ENCODE measurements at places on chromosomes 7 and 10.

- no peak for DNase-seq
Measured at GRCh38 chr7:38927751-38928150, 18.8 kb upstream of the VPS41 start.

- no peak for DNase-seq
Measured at GRCh38 chr7:41630741-41631140, 72.1 kb downstream of the INHBA start.

GRCh38 chr10:127618797-127619196 is 69.7 kb downstream of the NPS start:
- DNase-seq: no peak

GRCh38 chr7:6015917-6016652 is 7.0 kb downstream of the AIMP2 start:
- DNase-seq: no peak

- no peak for DNase-seq
Measured at GRCh38 chr10:5566614-5567013, 41.9 kb downstream of the CALML3 start.

DNA sequence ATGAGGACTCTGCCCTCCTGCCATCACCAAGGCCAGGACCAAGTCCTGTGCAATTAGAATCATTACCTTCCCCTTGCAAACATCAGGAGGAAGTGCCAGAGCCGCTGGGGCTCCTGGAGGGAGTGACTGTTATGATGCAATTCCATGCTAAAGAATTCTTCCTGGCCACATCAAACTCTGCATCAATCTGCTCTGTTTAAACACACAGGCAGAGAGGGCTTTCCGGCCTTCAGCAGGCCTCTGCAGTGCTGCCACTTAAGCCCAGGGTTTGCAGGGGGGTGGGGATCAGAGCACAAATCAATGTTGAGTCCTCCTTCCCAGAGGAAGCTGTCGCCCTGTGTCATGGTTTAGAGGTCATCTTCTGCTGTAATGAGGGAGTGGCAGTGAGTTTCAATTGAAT is 58.1 kb downstream of the CTBP2 start:
- DNase-seq: no peak

- no peak for DNase-seq
Measured at GRCh38 chr7:105723572-105723971, 142.3 kb upstream of the EFCAB10 start.

DNA sequence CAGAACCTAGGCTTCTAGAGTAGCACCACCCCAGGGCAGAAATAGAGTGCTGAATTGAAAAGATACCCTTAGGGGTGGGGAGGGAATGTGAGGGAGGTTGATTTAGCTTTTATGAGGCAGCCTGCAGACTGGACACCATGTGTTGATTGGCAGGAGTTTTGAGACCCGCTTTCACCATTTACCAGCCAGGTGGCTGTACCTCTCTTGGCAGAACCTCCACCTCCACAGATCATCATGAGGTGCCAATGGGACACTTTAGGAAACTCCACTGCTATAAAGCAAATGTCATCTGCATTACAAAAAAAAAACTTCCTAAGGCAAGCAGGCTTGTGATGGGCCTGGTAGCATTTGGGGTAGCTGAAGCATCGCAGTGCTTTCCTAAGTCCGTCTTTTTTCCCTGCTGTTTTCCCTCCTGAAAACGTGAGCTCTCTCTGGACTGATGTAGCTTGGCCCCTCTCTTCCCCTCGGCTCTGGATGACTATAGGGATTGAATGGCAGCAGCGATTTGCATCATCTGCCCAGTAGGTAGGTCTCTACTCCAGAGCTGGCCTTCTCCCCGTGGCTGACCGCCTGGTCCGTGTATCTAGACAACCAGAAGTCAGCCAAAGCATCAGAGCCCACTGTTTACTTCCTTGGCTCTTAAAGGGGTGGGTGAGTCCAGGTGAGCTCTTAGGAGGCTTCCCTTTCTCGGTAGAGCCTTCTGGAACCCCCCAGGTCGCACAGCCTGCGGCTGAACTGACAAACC is 1.3 kb downstream of the PCBD1 start:
- no peak for DNase-seq

Measured in stimulated activated CD8-positive, alpha-beta memory T cell treated with anti-CD3 and anti-CD28 coated beads, Interleukin-15, amount 100 ng/mL, for 4 hours (primary cell).